ENCODE measurements at places on chromosomes 16 and 17.

GRCh38 chr16:72255786-72256185, 83.8 kb upstream of the PMFBP1 start:
- no peak for DNase-seq

DNA sequence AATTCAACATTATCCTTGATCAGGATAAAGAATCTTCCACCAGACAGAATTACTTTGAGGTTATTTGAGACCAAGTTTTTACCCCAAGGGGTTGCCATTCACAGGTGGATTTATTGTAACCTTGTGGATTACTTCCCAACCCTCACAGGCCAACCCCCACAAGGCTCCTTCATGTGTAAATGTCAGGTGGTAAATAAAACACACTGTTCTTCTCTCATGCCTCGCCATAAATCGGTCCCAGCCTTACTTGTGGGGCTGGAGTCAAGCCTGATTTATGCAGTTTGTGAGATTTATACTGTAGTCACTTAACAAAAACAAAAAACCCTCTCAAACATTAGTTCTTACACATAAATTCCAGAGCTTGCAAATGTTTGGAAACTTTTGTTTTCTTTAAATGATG, 98.6 kb upstream of the IRX3 start:
- no peak for DNase-seq

DNA sequence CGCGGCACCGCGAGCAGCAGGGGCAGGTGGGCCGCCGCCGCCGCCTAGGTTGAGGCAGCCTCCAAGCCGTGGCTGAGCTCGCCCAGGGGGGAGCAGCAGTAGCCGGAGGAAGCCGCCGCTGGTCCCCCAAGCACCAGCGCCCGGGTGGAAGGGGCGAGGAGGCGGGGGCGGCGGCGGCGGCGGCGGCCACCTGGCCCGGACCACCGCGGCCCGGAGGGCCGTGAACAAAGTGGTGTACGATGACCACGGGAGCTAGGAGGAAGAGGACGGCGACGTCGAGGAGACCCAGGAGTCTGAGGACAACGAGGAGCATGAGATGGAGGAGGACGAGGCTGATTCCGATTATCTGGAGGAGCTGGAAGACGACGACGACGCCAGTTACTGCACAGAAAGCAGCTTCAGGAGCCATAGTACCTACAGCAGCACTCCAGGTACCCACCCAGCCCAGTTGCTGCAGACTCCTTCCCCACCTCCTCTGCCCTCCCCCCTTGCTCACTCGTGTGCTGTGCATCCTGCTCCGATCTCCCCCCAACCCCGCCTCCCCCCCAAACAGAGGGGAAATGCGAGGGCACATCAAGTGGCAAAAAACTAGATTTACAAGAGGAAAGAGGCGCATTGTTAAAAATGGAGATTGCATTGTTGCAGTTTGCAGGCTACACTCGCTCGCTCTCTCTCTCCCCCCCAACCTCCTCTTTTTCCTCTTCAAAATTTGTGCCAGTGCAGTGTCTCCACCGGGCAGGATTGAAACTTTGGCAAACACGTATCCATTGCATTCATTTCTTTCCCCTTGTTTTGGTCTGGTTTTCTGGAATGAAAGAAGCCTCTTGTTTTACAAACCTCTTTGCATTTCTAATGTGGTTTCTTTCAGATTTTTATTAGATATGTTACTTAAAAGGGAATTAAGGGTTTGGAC, 41.8 kb upstream of the AMZ2 start:
- DNase-seq = no peak

DNA sequence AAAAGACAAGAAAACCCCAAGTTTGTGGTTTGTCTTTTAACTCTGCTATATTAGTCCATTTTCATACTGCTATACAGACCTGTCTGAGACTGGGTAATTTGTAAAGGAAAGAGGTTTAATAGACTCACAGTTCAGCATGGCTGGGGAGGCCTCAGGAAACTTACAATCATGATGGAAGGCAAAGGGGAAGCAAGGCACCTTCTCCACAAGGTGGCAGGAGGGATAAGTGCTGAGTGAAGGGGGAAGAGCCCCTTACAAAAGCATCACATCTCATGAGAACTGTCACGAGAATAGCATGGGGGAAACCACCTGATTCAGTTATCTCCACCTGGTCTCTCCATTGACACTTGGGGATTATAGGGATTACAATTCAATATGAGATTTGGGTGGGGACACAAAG, 13.5 kb upstream of the ADAM11 start:
- no peak for DNase-seq

DNA sequence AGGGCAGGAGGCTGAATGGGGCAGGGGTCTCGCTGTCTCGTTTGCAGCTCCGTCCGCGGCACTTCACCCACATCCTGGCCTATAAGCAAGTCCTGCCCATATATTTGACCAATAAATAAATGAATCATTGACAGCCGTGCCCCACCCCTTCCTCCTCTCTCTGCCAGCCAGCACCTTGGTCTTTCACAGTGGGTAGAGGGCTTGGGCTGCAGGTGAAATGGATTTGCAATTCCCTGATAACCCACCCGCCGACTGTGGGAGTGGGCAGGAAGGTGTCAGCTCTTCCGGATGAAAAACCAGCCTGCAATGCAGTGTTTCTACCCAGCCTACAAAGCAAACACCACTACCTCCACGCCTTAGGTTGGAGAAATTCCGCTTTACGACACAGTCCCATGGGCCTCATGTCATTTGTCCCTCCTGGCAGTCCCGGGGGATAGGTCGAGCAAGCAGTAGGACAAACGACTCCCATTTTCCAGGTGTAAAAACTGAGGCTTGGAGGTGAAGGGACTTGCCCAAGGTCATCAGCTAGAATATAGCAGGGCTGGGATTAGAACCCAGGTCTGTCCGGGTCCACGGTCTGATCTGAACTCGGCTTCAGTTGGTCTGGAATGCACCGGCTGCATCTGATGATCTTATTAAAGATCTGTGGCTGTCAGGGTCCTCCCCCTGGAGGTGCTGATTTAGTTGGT, 79.0 kb downstream of the ABCC1 start:
- no peak for DNase-seq

GRCh38 chr17:73939806-73940205, 263.7 kb upstream of the RPL38 start:
- no peak for DNase-seq

- no peak for DNase-seq
Observed at GRCh38 chr17:50298018-50298417, 23.8 kb downstream of the TMEM92 start.

- DNase-seq = no peak
Observed at GRCh38 chr17:78529871-78530670, 47.1 kb downstream of the DNAH17 start.

DNA sequence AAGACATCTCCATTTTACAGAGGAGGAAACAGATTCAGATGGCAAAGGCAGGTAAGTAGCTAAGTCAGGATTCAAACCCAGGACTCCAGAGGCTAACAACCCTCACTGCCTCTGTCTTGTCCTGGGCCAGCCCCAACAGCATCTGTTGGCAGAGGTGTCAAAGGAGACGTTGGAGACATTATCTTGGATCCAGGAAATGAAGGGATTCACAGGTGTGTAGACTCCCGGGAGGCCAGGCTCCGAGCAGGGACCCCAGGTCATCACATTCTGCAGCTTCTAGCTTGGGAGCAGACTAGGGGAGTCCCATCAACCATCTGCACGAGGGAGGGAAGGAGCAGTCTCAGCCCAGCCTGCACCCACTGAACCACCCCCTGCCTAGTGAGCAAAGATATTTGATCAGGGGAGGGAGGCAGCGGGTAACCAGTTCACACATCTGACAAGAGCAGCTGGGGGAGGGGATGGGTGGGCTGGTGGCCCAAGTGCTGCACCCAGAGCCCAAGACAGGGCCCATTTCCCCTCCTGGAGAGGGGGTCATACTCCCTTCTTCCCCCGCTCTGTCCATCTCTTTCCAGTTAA, 1.0 kb upstream of the B9D1 start:
- DNase-seq = no peak
